ENCODE measurements at places on chromosomes 2 and 18. TPM values are rescaled to one million over a fixed set of nuclear protein-coding genes. Genes with fewer than 3 reads are reported as not detected.

DNA sequence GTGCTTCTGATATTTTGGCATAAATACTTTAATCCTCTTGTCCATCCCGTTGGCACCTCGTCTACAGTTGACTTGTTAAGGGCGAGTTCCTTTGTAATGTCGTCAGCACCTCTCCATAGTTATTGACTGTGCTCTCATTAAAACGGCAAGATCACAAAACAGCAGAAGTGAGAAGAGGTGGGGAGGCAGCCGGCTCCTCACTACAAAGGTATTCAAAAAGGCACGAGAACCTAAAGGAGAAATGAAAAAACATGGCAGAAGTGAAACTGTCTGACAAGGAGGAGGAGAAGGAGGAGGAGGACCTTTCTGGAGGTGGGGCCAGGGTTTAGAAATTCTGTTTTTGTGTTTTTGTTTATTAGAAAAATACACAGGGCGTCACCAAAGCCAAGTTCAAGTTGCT lies 235.6 kb downstream of the BCL11A start:
- DNase-seq, result no peak

SCYGR4 gene
- polyA plus RNA-seq, result not detected

ASPRV1 gene
- polyA plus RNA-seq, result 2.7 TPM

DNA sequence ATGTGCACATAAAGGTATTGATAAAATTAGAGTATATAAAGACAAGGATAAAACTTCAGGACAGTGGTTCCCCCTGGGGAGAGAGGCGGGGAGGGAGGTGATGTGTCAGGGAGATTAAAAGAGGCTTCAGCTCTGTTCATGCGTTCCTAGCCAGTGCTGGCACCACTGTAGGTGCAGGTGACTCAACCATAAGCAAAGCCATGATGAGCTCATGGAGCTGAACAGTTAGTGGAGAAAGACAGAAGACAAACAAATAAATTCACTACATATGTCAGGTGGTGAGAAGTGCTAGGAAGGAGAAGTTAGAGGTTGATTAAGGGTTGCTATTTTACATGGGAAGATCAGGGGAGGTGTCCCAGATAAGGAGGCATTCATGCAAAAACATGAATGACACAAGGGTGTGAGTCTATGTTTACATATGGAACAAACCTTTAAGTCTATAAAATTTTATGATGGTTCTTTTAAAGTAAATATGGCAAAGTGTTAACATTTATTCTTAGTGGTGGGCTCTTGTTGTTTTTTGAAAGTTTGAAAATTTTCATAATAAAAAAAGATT lies 136.0 kb downstream of the ANKRD44 start:
- no peak for DNase-seq

DNA sequence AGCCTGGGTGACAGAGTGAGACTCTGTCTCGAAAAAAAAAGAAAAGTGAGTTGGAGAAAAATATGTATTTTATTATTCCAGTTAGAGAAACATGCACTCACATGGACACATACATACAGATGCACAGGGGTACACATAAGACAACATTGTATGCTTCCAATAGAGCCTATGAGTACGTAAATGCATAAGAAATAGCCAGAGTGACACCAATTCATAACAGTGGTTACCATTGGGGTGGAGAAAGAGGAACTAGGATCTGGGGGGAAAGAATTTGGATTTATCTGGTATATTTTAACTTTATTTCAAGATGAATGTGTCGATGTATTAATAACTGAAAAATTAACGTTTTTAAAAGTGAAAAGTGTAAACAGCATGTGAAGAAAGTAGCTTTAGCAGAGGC lies 16.1 kb downstream of the IL36A start:
- DNase-seq, result no peak

DNA sequence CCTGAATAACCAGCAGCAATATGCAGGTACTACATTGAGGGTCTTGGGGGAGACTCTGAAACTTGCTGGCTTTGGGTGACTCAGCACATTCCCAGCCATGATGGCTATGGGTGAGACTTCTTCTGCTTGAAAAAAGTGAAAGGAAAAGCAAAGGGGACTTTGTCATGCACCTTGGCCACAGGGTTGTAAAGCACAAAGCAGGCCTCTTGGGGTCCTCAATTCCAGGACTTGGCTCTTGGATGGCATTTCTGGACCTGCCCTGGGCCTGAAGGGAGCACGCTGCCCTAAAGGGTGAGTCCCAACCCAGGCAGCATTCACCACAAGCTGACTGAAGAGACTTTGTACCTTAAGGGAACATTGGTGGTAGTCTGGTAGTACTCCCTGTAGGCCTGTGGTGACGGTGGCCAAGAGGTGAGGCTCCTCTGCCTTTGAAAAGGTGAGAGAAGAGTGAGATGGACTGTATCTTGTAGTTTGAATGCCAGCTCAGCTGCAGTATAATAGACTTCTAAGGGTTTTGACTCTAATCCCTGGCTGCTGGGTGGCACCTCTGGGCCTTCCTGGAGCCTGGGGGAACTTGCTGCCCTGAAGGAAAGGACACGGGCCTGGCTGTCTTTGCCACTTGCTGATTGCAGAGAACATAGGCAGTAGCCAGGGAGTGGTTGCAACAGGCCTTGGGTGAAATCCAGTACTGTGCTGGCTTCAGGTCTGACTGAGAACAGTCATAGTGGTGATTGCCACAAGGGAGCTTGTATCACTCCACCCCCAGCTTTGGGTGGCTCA lies 36.5 kb upstream of the CYTIP start:
- DNase-seq, result no peak

- no peak for DNase-seq
Observed at GRCh38 chr2:220002699-220003098, 375.3 kb downstream of the SLC4A3 start.

- DNase-seq, result no peak
Observed at GRCh38 chr2:145593280-145593679, 1073.4 kb upstream of the ZEB2 start.

DNA sequence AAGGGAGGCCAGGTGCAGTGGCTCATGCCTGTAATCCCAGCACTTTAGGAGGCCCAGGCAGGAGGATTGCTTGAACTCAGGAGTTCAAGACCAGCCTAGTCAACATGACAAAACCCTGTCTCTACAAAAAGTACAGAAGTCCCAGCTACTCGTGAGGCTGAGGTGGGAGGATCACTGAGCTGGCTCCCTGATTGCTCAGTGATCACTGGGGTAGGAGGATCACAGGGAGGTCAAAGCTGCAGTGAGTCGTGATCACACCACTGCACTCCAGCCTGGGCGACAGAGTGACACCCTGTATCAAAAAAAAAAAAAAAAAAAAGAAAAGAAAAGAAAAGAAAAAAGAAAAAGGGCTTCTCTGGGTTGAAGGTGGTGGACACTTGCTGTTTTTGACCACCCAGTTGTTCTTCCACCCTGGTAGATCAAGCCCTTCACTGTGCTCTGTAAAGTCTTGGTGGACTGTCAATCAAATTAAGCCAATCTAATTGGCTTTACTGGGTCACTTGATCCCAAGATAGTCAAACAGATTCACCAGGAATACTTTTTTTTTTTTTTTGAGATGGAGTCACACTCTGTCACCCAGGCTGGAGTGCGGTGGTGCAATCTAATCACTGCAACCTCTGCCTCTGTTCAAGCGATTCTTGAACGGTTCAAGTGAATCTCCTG lies 191.6 kb downstream of the AGPS start:
- DNase-seq, result no peak

DNA sequence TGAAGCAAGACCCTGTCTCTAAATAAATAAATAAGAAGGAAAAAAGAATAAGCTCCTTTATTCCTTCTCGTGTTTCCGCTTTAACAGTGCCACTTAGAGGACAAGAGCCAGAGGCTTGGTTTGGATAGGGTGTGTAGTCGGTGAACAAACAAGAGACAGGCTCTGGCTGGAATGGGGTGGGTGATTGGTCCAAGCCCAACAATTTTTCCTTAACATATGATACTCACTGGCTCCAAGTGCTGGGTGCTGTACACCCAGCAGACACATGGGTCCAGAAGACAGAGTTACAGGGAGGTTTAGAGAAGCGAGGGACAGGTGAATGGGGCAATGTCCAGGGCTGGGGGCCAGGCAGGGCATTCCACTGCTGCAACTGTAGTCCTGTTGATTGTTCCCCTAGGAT lies 77.8 kb downstream of the NCAPH start:
- DNase-seq, result no peak

- no peak for DNase-seq
Observed at GRCh38 chr2:79100285-79100684, 12.5 kb upstream of the REG1B start.

- DNase-seq, result no peak
Observed at GRCh38 chr2:164785457-164785856, 56.2 kb downstream of the COBLL1 start.

GRCh38 chr2:22843919-22844537 lies 541.0 kb upstream of the KLHL29 start:
- no peak for DNase-seq

DNA sequence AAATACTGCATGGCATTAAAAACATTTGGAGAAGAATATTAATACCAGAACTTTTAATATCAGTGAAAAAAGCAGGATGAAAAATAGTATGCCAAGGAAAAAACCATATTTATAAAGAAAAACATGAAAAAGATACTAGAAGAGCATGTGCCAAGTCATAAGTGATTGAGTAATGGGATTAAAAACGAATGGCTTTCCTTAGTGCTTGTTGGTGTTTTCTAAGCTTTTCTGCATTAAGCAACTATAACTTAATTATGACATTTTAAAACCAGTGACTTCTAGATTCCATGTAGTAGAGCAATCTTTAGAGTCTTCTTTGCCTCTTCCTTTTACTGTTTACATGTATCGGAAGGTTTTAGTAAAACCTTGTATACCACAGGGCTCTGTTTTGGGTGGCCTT lies 6.6 kb downstream of the MAPRE3 start:
- no peak for DNase-seq

SLC25A12 gene
- 23.5 TPM for polyA plus RNA-seq

DNA sequence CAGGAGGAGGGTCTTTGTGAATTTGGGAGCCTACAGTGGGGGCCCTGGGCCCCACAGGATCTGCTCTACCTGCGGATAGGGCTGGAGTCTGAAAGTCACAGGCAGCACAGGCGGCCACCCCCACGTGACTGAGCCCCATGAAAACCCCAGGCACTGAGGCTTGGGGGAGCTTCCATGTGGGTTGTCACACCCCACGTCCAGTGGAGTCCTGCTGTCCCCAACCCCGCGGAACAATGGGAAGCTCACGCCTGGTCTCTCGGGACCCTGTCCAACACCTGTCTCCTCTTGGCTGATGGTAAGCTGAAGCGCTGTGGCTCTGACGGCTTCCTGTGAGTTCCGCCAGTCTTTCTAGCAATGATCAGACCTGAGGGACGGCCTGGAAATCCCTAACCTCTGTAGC lies 85.8 kb downstream of the PTGR3 start:
- DNase-seq, result no peak

ACADL gene
- 8.1 TPM for polyA plus RNA-seq

DNA sequence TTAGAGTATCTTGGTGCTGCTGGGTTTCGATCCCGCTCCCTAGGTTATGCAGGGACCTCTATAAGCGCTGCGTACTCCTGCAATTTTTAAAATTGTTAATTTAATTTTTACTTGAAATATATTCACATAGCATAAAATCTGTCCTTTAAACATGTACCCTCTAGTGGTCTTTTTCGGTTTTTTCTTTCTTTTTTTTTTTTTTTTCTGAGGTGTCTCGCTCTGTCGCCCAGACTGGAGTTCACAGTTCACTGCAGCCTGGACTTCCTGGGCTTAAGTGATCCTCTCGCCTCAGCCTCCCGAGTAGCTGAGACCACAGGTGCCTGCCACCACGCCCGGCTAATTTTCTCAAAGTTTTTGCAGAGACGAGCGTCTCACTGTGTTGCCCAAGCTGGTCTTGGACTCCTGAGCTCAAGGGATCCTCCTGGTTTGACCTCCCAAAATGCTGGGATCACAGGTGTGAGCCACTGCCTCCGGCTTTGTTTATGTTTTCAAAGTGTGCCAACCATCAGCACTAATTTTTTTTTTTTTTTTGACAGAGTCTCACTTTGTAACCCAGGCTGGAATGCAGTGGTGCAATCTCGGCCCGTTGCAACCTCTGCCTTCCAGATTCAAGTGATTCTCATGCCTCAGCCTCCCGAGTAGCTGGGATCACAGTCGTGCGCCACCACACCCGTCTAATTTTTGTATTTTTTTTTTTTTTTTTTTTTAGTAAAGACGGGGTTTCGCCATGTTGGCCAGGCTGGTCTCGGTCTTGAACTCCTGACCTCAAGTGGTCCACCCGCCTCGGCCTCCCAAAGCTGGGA lies 585 bp upstream of the MOB1A start:
- DNase-seq, result no peak

STK17B gene
- polyA plus RNA-seq, result 10.4 TPM

- DNase-seq, result no peak
Observed at GRCh38 chr2:226664140-226664539, 135.5 kb downstream of the IRS1 start.

- no peak for DNase-seq
Observed at GRCh38 chr2:179050755-179051154, 818 bp upstream of the CCDC141 start.

EMILIN2 gene
- 19.3 TPM for polyA plus RNA-seq

UGT1A10 gene
- polyA plus RNA-seq, result not detected

DNA sequence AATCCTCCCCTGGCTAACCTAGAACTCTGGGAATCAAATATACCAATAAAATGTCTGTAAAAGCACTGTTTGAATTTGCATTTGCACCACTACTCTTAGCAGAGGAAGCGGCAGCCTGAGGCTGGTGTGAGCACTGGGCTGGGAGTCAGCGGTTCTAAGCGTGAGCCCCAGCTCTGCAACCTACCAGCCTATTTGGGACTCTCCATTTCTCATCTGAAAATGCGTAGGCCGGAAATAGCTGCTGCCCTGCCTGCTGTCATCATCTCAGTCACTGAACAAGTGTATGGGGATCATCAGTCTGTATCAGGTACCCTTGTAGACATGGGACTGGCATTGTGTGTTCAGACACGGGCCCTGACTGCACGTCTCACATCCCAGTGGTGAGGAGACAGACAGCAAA lies 194.3 kb downstream of the ANKRD30B start:
- no peak for DNase-seq

DNA sequence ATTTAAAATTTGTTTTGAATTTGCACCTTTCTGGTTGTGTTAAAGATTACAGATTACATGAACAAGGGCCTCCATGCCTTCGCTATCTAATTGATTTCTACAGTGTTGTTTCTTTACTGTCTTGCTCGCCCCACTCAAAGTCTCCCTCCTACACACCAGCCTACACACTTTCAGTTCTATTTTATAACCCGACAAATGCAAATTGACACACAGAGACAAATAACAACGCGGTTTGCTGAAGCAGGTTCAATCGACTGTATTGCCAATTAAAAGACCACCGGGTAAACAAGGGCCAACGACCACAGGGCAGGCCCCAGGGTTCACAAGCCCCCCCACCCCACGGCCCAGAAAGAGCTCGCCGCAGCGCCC lies 869 bp downstream of the STARD7 start:
- no peak for DNase-seq

FBLN7 gene
- 7.4 TPM for polyA plus RNA-seq

- no peak for DNase-seq
Observed at GRCh38 chr2:26636935-26637334, 4.2 kb downstream of the CIB4 start.

TRPM8 gene
- polyA plus RNA-seq, result not detected

Data from muscle of arm (tissue), 14 donors.